GM18507 (cell line): ENCODE measurements at places on chromosomes 6 and 20.

GRCh38 chr20:24124003-24124402 lies 135.4 kb upstream of the GGTLC1 start:
- no peak for DNase-seq

- DNase-seq: no peak
Measured at GRCh38 chr6:167855825-167856425, 29.2 kb downstream of the AFDN start.

DNA sequence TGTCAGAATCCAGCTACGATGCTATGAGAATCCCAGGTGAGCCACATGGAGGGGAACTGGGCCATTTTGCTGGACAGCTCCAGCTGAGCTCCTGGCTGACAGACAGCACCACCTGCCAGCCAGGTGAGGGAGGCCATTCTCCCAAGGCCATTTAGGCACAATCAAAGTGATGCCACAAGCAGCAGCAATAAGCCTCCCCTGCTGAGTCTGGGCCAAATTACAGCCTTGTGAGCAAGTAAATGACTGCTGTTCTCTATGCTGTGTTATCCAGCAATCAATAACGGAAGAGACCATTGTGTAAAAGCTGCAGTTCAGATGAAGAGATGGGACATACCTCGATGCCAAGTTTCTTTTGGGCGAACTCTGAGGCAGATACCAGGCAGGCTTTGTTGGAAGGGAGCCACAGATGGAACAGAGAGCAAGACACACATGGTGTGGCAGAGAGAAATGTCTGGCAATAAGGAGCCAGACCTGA lies 14.0 kb upstream of the SCGN start:
- no peak for DNase-seq

- DNase-seq: no peak
Measured at GRCh38 chr6:78808356-78808891, 58.9 kb upstream of the IRAK1BP1 start.
